Gastroesophageal sphincter (tissue), 4 donors: ENCODE measurements at places on chromosomes 1 and 21.

DNA sequence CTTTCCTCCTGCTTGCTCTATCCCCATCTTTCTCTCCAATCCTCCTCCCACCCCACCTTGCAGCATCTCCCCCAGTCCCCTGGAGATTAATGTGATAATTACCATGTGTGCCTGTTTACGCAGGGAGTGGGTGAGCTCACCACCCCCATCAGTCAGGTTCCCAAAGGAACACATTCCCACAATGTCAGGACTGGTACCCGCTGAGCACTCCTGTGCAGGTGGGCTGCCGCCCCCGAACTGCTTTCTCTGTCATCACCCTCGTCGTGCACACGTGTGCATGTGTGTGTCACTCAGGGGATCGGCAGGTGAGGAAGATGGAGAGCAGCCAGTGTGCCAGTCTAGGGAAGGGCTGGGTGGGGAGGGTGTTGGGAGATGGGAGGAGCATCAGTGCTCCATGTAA lies 163.4 kb downstream of the CACNA1E start:
- peak; percentile 16 for ATAC-seq

DNA sequence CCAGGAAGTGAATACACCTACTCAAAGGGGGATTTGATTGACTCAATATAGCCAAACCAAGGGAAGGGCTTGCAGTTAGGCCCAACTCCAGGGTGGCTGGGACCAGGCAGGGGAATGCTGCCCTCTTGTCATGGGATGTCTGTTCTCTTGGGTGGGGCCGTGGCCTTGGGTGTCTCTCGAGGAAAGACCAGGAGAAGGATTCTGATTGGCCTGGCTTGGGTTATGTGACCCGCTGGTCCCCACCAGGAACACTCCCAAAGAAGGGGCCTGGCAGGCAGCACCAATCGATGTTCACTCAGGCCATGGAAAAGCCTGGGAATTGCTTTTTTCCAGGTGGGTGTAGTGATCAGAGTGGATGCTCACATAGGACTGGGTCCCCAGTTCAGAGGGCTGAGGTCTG lies 10.1 kb upstream of the ZNF362 start:
- no peak for ATAC-seq

DNA sequence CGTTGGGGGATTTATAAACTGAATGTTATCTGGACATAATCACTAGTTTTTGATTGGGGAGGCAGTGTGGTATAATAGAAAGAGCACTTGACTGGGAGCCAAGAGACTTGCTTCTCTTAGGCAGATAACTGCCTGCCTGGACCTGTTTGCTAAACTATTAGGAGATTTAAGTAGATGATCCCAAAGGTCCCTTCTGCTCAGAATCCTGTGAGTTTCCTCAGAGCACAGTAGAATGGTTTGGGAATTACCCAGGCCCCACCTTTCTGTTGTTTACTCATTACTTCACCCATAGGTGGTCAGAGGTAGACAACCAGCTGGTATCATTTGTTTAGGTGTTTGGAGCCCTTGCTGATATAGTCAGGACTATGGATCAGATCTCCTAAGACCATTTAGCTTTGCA lies 10.3 kb upstream of the PODN start:
- ATAC-seq: no peak

DNA sequence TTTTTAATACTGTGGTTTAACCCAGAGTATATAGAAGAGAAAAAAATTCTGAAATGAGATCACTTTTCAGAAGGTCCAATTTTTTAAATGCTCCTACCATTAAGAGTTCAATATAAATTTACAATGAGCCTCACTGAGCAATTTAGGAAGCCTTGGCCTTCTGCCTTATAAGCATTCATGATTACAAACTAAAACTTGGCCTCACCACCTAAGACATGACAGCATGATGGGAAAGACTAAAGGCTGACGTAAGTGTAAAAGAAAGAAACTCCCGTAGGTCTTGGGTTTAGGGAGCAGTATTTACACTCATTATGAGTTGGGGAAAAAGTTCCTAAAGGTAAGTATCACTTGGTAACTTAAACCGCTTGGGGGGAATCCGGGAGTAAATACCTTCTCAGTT lies 70.7 kb upstream of the ESRRG start:
- no peak for ATAC-seq

DNA sequence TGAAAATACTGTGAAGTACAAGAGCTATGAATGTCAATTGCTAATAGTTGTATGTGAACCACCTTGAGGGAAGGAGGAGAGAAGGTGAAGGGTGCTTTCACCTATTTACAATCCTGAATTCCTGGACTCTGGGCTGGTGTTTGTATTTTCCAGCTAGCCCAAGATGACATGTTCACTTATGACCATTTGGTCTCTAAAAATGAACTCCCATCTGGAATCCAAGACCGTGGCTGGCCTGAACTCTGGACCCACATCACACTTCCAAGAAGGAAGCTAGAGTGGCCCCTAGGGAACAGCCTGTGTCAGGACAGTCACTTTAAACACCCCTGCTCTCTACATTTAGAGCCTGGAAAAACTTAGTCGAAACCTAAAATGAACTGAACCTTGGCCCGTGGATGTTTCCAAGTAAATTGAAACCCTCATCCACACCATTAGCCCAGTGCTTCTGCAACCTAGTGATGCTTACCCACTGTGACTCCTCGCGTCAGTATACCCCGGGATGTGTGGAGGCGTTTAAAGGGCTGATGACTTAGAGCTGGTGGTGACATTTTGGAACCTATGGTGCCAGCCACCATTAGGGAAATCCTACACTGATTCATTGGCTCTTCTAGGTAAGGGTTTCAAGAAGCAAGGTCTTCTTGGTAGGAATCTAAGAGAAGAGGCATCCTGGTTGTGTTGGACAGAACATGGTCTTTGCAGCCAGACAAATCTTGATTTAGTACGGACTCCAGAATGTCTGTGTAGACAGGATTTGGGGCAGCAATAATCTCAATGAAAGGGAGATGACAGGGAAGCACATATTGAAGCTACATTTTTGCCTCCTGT lies 171.5 kb upstream of the IRF2BP2 start:
- no peak for ATAC-seq

GRCh38 chr1:27591622-27592021 lies 12.3 kb downstream of the AHDC1 start:
- ATAC-seq: no peak

DNA sequence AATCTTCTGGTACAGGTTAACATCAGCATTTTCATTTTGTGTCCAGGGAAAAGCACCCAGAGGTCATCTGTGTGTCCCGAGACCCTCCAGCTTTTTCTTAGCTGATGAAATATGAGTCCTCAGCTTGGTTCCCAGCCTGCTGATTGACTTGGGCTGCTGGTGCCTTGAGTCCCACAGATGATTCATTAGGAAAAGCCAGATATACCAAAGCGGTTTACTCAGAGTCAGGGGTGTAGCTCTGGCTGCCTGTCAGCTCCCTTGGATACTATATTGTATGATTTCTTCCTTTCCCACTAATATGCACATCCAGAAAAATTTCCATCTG lies 43.7 kb upstream of the MAB21L3 start:
- ATAC-seq: peak; percentile 91

GRCh38 chr1:31183927-31184554 lies 55.6 kb downstream of the NKAIN1 start:
- no peak for ATAC-seq

DNA sequence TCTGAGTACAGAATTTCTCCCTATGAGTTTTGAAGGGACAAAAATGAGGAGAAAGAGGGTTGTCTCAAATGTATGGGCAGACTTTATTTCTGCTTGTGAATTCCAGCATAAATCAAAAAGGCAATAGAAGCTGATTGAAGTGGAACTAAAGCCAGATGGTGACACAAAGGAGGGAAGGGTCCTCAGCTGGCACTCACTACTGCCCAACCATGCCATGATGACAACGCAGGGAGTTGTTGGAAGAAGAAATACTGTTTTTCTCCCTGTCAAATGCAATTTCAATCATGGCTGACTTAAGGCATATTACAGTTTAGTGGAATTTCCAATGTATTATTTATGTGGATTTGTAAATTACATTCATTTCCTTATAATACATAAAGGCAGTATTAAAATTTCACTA lies 805.8 kb downstream of the ADGRL2 start:
- no peak for ATAC-seq

- no peak for ATAC-seq
Observed at GRCh38 chr1:62181532-62181931, 13.1 kb upstream of the L1TD1 start.

GRCh38 chr1:85607126-85607920 lies 26.8 kb downstream of the CCN1 start:
- ATAC-seq: no peak

DNA sequence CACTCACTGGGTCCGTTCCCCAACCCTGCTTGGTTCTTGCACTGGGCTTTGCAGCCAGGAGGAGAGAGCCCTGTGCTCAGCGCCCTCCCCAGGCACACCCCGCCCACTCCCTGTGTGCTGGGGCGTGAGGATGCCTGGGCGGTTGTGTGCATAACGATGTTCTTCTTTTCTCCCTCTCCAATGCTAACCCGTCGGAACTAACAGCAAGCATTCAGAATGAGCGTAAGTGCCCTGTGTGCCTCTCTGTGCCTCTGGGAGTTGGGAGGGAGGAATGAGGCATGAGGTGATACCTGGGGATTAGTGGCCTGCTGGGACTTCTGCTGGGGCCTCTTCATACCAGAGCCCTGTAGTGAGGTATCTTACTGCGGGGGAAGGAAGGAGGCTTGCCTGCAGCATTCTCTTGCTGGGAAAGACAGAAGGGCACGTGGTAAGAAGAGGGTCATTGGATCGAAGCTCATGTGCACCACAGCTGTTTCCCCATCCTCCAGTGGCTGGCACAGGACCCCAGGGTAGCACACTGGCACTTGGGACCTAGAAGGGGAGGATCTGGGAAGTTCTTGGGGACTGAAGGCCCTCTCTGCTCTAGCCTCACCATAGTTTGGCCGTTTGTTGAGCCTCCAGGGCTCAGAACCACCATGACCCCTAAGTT lies 79.8 kb downstream of the NFASC start:
- ATAC-seq: no peak

DNA sequence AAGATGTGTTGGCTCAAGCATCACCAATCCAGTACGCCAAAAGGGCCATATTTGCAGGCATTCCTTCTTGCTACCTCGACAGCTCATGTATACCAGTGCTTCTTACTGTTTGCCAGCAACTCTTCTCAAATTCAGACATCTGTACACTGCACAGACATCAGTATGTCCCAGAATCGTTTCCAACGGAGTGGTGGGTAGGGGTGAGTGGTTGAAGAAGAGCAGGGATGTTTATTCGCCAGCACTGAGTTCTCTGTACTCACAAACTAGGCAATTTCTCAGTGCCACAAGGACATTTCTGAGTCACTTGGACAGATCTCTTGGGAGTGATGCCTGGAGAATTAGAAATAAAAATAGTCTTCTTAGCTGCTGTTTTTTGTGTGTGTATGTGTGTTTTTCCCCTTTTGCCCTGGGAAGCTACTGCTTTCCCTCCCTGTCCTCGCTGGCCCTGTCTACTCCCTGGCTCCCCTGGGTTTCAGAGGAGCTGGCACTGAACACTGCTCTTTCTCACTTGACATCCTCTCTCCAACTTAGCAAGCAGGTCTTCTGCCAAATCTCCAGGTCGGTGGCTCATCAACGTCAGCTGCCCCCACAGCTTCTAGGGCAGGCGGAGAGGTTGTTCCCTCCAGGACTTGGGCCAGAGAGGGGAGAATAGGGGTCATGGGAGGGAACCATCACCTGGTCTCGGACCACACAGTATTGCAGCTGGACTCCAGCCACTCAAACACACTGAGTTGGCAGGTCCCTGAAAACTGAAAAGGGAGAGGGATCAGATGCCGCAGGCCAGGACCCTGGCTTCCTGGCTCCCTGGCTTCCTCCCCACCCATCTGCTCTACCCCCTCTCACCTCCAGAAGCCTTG lies 90.5 kb downstream of the NMNAT2 start:
- ATAC-seq: peak; percentile 88

- peak; percentile 39 for ATAC-seq
Observed at GRCh38 chr1:53550201-53550741, 91.1 kb downstream of the DMRTB1 start.

GRCh38 chr1:25011943-25012638 lies 82.0 kb upstream of the RUNX3 start:
- no peak for ATAC-seq

DNA sequence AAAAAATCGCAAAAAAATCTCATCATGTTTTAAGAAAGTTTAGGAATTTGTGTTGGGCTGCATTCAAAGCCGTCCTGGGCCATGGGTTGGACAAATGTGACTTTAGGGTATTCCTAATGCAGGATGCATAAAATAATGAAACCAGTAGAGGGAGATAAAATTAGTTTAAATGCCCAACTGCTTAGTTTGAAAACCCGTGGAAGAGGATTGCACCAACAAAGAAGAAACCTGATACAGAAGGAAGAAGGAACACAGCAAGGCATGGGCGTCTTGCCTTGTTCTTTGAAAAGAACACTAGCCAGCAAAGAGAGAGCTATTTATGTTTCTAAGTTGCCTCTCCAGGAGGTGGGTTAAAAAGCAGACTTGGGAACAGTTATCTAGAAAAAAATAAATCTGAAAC lies 37.9 kb downstream of the WDR3 start:
- no peak for ATAC-seq

GRCh38 chr1:228810878-228811711 lies 75.8 kb downstream of the RHOU start:
- peak; percentile 13 for ATAC-seq

DNA sequence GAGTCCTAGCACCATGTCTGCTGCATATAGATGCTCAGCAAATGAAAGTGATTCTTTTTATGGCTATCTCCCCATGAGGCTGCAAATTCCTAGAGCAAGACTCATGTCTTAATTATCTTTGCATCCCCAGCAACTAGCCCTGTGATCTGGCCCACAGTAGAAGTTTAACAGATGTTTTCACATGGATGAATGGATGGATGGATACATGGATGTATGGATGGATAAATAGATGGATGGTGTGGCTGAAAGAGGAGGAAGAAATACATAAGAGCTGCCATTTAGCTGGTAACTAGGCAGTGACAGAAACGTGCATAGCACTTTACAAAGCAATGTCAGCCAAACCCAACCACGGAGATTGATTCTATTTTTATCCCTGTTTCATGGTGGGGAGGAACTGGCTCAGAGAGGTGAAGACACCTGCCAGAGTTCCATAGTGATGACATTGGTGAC lies 32.7 kb upstream of the ZBTB40 start:
- no peak for ATAC-seq

- ATAC-seq: no peak
Observed at GRCh38 chr1:244699741-244700140, 46.8 kb downstream of the DESI2 start.
